ENCODE measurements at places on chromosomes 3 and 15. TPM values are rescaled to one million over a fixed set of nuclear protein-coding genes. Genes with fewer than 3 reads are reported as not detected.

GRCh38 chr3:106809041-106809440 is 568.2 kb upstream of the CCDC54 start:
- no peak for DNase-seq

GRCh38 chr3:56309465-56309864 is 158.8 kb downstream of the ERC2 start:
- no peak for DNase-seq

Gene ERC2
- 1.5 TPM for total RNA-seq

Gene SLC12A8
- 9.1 TPM for total RNA-seq

DNA sequence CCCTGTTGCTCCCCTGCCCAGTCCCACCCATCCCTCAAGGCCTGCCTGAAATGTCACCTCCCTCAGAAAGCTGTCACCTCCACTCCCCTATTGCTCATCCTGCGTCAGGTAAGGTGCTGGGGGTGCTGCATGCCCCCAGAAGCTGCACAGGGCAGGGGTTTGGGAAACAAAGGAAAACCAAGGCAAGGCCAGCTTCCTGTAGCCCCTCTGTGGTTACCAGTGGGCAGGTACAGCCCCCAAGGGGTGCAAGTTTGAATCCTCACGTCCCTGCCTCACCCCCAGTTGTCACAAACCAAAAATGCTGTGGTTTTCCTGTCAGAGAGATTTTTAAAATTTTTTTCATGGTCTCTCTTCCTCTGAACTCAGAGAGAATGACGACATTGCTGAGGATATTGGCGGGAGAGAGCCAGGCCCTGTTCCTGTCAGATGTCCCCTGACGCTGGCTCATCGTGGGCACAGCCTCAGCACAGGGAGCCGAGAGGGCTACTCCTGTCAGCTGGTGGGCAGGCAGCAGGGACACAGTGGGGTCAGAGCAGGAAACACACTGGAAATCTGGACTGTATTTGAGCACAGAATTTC is 27.0 kb downstream of the PSTPIP1 start:
- peak; percentile 44 for DNase-seq

GRCh38 chr15:77582763-77583162 is 49.9 kb downstream of the LINGO1 start:
- DNase-seq = no peak

DNA sequence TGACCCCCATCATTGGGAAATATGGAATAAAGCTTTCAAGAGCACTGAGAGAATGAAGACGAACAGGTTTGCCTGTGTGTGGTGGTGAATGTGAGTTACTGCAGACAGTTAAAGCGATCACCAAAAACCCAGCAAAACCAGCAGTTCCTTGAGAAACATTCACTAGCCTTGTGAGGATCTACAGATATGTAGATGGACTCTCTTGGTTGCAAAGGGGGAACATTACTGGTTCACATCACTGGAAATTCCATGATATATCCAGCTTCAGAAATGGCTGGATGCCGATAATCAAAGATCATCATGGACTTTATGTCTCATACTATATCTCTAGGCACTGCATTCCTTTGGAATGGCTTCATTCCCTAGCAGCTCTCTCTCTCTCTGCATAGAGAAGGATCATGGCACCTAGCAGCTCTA is 10.2 kb upstream of the HERC1 start:
- DNase-seq = no peak

Gene COL8A1
- 56.1 TPM for total RNA-seq

DNA sequence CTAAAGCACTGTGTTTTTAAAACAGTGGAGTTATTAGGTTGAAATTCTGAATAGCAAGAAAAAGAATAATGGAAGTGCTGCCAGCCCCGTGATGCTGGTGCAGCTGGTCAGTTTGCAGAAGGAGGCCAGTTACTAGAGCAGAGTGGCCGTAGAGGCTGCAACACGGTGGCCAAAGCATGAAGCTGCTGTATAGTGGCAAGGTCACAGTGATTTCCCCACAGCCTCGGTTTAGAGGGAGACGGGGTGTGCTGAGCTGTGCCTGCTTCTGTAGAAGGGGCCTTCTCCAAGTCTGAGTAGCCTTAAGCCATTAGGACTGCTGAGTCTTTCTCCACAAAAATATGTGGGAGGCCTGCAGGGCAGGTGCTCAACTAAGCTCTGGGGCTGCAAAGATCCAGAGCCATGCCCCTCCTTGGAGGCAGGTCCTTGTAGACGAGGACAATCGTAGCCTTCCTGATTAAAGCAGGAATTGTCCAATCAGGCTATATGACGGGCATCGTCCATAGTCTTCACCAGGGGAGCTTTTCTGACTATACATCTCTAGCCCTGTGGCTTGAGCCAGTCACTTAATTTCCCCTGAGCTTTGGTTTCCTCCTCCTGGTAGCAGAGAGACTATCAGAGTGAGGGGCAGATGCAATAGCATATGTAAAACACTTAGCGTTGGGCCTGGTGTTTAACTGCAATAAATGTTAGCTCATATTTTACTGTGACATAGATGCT is 151.6 kb downstream of the PGPEP1L start:
- DNase-seq = no peak

DNA sequence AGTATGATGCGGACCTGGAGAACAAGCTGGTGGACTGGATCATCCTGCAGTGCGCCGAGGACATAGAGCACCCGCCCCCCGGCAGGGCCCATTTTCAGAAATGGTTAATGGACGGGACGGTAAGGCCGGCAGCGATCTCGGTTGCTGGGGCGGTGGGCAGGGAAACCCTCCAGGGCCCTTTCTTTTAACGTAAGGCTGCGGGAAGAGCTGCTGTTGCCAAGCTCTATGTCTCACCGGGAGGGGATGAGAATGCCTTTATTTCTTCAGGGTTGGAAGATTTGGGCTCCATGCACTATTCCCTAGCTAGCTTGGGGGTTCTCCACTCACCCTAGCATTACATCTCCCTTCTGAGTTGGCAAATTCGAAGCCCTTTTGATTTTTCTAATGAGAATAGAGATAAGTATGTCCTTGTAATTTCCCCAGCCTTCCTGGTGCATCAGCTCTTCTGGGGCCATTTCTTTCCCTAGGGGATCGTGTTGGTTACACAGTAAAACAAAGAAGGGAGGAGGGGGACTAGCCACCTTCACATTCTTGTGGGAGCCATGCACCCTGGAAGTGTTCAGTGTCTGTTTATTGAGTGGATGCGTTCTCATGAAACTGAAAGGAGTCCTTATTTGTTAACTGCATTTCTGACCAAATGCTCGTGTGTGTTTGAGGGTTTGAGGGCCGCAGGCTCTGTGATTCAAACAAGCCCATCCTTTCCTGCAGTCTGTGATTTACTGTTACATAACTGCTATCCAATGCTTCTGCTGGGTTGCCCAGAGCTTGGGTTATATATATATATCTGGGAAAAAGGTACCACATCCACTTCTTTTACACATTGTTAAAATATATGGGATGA is 982 bp downstream of the TAGLN3 start:
- DNase-seq = no peak

- DNase-seq = no peak
Observed at GRCh38 chr3:74592359-74592758, 22.1 kb downstream of the CNTN3 start.

GRCh38 chr3:149965278-149965677 is 5.4 kb downstream of the PFN2 start:
- no peak for DNase-seq

Gene SEMA5B
- total RNA-seq = 0.71 TPM

- DNase-seq = no peak
Observed at GRCh38 chr15:72671525-72671924, 14.5 kb downstream of the HIGD2B start.
